Colonic mucosa (tissue), 4 donors: ENCODE measurements at places on chromosomes 7 and 10. TPM values are rescaled to one million over a fixed set of nuclear protein-coding genes. Genes with fewer than 3 reads are reported as not detected.

Gene UCN3
- 4.0 TPM for total RNA-seq

DNA sequence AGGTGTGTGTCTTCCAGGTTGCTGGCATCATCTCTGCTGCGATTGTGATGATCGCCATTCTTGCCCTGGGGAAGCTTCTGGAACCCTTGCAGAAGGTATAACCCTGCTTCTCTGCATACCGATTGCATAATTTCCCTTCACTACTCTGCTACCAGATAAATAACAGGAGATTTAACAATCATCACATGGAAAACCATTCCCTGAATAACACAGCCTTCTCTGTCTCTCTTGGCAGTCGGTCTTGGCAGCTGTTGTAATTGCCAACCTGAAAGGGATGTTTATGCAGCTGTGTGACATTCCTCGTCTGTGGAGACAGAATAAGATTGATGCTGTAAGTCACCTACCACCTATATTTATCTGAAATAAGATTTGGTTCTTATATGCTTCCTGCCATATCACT, 33.8 kb downstream of the SLC26A4 start:
- H3K27me3 ChIP-seq = no peaks in the 10 kb centered on the region
- no peak for DNase-seq
- no peak overlapping the region for H3K4me3 ChIP-seq
- H3K4me1 ChIP-seq = no peaks in the 10 kb centered on the region
- no peaks in the 10 kb centered on the region for H3K36me3 ChIP-seq
- H3K27ac ChIP-seq = no peak overlapping the region

DNA sequence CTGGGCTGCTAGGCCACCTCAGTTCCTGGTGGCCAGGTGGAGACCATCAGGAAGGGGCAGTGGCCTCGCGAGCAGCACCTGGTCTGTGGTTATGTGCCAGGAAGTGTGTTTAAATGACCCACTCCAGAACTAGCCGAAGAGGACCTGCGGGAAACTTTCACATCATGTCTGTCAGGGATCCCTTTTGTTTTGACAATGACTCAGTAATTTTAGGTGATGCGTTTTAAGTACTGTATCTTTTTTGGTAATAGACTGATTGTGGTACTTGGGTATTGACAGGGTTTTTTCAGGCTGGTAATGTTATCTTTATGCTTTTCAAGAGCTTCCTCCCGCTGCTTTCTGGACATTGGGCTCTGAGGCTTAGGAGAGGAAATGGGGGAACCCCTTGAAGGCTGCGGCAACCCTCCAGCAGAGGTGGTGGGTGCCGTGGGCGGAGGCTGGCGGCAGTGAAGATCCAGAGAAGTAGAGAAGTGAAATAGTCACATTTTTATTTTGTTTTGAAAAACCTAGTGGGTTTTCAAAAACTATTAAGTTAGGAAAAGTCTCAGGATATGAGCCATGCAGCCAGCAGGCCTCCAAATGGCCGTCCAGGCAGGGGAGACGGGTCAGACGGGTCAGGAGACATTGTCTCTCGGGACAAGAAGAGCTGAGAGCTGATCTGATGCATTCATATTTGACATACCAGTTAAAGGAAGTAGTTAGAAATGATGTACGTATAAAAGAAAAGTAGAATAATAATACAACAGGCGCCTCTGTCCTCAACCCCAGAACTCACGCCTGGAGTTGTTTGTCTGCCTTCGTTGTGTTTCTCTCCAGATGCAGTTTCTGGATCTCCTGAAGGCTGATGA, 27.7 kb downstream of the PPP2R2D start:
- DNase-seq = no peak
- no peaks in the 10 kb centered on the region for H3K27me3 ChIP-seq
- peaks cover 3% of the 10 kb centered on the region for H3K4me1 ChIP-seq

DNA sequence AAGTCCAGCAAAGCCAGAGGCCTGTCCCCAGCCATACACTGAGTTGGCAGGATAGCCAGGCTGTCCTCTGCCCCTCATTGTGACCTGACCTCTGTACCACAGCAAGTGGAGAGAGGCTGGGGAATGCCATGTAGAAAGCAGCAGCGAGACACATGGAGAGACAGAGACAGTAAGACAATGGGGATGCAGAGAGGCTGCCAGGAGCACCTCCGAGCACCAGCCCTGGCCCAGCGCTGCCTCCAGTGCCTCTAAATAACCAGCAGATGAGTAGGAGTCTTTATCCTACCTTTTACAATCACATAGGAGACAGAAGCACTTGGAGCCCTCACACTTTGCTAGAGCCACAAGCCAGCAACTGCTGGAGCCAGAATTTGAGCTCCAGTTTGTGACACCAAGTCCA, 8.1 kb downstream of the GDF2 start:
- peak overlapping the region; percentile 71 for H3K27ac ChIP-seq
- no peaks in the 10 kb centered on the region for H3K27me3 ChIP-seq
- H3K4me1 ChIP-seq = peaks cover 6% of the 10 kb centered on the region
- H3K36me3 ChIP-seq = no peaks in the 10 kb centered on the region
- no peak overlapping the region for H3K4me3 ChIP-seq
- DNase-seq = no peak
